ENCODE measurements at places on chromosomes 7 and 10.

DNA sequence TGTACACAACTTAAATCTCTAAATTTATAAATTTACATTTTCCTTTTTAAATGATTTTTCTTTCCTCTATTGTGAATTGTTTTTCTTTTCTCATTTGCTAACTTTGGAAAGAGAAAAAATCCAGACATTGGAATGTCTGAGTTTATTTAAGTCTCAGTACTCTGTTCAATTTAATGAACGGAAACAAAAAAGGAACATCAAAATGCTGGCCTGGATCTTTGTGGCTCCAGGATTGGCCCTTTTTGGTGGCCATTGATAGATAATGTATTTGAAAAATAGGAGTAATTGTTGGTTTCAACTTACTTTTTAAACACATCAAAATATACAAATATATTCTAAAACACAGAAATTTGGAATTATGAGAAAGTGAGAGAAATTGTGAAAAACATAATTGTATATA lies 336.0 kb downstream of the SUGCT start:
- DNase-seq: no peak

DNA sequence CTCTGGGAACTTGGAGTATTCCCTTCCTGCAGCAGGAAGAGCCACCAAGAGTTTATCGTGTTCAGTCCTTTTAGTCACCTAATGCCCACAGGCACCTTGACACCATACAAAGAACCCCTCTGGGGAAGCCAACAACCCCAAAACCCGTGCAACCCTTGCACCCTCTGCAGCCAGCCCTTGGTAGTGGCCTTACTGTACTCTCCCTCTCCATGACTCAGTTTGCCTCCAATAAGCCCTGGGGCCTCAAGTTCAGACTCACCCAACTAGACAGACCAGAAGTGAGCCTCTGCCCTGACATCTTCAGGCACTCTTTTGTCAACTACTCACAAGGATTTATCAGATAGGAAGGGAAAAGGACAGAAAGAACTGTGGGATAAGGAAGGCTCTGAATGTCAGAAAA lies 30.9 kb downstream of the KCNMA1 start:
- DNase-seq: no peak

DNA sequence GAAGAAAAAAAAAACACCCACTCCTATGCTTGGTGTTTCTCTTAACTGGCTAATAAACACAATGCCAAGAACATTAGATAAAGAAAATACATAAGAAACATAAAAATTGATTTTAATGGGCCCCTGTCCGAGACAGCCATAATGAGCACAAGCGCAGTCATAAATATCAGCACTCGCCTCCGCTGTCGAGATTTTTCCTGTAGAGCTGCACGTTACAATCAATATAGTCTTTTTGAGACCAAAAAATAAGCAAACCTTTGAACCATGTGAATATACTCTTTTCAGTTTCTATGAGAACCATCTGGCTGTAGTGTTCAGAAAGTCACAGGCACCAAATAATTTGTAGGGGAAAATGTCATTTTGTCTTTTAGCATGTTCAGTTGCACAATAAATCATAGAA lies 70.1 kb downstream of the MGMT start:
- no peak for DNase-seq

GRCh38 chr10:115953281-115953680 lies 319.7 kb downstream of the GFRA1 start:
- no peak for DNase-seq

- DNase-seq: peak; percentile 18
Observed at GRCh38 chr10:92849234-92849525, 860 bp downstream of the EXOC6 start.

DNA sequence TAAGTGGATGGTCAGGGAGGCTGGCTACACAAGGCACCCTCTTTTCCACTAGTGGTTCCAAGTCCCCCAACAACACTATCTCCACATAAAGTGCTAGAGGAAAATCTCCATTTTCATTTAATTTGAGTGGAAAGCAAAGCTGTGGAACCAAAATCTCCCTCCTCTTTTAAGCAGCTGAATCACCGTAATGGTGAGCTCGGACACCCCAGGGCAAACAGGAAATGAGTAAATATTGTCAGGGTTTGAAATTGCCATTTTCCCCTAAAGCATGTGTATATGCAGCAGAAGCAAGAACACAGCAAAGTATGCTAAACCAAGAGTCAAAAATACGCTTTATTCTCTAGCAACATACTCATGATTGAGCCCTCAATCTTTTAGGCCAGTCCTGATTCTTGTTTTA lies 143.7 kb downstream of the GPAM start:
- no peak for DNase-seq

DNA sequence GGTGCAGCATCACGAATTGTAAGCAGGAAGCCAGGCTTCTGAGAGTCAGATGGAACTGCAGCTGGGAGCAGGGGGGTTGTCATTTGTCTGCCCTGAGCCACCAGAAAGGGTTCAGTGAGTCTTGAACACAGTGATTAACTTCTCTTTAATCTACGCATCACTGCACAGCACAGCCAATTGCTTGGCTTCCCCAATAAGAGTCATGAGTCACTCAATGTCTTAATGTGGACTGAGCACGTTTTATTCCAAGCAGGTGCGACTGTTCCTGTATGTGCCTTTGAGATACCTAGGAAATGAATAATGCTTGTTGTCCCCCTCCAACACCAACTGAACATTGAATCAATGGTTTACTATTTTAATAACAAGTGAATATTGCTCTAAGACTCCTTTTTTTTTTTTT lies 26.0 kb upstream of the PLEKHA1 start:
- DNase-seq: no peak

DNA sequence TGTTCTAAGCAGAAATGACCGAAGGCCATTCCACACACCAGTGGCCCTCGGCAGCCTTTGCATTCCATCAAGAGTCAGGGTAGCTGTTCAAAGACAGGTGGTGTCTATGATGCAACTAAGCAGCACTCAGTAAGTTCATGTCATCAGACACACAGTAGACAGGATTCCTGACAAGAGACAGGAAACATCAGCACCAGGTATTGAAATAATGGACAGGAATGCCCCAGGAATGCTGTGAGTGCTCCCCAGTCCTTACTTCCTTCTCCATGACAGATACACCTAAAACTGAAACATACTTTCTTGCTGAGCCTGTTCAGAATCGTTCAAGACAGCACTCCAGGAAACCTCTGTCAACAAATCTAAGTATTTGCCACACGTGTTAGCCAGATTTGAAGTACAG lies 204.4 kb downstream of the TPST1 start:
- DNase-seq: no peak

GRCh38 chr10:23402856-23403255 lies 36.0 kb upstream of the OTUD1 start:
- no peak for DNase-seq

- no peak for DNase-seq
Observed at GRCh38 chr7:5457245-5457735, 33.7 kb upstream of the TNRC18 start.

DNA sequence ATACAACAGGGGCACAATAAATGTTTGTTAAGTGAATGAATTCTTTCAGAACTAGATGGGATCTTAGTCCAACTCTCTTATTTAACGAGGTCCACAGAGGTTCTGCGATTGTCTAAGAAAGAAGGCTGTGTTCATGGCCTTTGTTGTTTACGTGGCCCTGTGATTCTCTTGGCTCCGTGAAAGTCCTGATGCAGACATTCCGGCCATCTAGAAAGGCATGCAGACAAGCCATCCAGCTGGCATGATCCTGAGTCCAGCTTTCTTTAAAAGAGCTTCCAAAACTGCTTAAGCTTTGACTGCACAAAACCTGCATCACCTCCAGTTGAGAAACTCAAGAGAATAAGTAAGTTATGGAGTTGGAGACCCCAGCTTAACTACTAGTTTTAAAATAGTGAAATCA lies 26.0 kb downstream of the EGFR start:
- no peak for DNase-seq

DNA sequence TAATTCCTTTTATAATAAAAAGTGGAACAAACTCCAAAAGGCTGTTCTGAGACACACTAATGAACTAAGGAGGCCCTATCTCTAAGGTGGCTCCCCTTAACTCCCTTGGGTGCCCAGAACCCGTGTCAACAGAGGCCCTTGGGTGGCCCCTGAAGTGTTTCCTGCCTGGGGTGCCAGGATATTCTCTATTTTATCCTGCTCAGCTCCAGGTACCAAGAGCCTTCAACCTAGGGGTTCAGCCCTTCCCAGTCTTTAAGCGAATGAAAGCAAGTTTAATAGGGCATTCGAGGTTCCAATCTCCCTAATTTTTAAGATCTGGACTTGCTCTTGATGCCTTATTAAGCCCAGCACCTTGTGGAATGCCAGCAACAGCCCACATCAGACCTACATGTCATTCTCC lies 64.4 kb upstream of the MYO3A start:
- no peak for DNase-seq

GRCh38 chr10:28680358-28680752 lies 3.0 kb downstream of the BAMBI start:
- DNase-seq: no peak

DNA sequence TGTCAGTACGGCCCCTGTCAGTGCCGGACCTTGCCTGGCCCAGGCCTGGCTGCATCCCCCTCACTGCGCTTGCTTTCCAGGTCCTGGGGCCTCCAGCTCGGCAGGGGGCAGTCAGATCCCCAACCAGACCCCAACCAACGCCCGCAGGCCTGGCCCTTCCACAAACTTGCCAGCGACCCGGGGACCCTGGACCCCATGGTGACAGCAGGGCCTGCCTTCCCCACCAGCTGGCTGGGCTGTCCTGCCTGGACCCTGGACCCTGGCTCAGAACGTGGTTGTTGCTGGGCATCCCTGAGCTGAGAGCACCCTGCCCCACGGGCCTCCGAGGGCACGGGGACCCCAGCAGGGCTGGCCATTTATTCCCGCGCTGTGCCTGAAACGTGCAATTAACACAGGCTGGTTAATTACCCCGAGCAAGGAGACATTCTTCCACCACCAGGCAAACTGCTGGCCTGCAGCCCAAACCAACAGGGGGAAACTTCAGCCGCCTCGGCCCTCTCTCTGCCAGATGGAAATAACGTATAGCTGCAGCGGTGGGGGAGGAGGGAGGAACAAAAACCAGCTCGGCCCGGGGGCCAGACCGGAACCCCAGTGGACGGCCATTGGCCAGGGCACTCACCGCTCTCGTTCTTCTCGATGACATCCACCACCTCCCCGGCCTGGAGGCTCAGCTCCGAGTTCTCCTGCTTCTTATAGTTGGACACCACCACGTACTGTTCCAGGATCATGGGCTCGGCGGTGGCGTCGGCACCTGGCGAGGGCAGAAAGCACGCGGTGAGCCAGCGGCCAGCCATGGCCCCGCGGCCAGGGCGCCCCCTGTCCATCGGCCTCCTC lies 167.1 kb downstream of the NEURL1 start:
- DNase-seq: no peak

DNA sequence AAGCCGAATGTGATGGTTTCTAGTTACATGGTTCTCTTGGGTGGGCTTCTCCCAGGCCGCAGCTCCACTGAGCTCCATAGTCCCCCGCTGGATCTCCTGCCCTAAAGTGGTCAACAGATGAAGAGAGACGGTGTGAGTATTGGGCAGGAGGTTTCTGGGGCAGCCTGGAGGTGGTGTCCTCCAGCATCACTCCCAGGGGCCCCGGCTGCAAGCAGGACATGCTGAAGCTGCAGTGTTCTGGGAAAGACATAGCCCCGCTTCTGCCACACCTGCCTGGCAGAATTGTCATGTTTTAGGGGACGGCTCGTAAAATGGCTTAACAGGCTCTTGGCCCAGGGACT lies 40.4 kb downstream of the CALML3 start:
- DNase-seq: no peak

GRCh38 chr7:29764227-29764626 lies 42.1 kb upstream of the WIPF3 start:
- DNase-seq: no peak

DNA sequence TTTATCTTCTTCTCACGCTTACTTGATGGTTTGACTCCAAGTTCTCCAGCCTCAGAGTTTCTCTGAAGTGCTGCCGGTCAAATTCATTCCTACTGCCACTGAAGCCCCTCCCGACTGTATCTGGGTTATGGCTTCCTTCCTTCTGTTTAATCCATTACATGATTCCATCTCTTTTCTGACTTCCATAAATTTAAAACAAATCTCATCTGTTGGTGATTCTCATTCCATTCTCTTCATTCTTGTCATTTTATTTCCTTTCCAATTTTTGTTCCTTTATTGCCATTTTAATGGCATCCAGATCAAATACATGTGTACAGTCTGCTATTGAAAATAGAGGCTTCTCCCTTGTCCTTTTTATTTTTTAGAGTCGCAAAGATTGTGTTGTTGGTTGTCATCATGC lies 25.4 kb upstream of the HIBADH start:
- no peak for DNase-seq

DNA sequence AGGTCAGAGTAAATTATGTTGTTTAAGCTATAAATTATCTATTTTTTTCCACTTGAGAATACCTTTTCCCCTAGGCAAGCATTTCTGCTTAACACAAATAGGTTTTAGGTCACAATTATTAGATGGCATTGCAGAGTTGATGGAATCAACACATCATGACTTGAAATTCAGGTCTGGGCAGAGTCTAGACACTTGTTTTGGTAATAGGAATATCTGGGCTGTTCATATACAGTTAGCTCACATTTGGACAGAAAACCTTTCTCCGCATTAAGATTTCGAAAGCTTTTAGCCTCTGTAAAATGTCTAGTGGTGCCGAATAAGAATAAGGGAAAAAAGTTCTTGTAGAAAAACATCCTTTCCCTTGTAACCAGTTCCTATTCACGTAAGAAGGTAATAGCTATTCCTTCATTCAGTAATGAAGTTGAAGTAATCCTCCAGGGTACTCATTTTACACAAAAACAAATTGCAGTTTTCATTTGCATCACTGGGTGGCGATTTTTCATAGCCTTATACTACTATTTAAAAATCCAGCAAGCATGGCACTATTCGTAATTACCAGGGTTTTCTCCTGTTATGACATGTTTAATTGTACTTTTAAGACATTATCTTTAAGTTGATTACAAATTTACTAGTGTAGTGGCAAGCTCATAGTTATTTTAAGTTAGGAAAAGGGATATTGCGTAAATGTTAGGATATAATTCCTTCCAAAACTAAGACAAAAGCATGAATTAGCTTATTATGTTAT lies 37.0 kb downstream of the RPA3 start:
- DNase-seq: no peak

GRCh38 chr7:96870185-96870584 lies 135.2 kb upstream of the DLX6 start:
- no peak for DNase-seq

DNA sequence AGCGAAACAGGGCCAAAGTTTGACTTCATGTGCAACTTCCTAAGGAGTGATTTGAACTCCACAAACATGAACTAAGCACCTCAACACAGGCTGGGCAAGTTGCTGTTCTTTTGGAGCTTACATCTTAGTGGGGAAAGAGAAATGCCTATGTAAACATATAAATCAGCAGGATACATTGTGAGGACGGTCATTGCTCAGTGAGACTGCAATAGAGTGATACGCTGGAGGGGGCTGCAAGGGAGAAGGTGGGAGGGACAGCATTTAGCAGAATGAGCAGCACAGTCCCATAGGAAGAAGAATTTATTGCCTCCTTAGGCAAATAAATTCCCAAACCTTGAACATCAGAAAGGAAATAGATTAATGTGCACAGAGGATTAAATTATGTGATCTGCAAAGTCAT lies 90.0 kb downstream of the EGFR start:
- no peak for DNase-seq
